ENCODE measurements at places on chromosomes 7 and 10.

DNA sequence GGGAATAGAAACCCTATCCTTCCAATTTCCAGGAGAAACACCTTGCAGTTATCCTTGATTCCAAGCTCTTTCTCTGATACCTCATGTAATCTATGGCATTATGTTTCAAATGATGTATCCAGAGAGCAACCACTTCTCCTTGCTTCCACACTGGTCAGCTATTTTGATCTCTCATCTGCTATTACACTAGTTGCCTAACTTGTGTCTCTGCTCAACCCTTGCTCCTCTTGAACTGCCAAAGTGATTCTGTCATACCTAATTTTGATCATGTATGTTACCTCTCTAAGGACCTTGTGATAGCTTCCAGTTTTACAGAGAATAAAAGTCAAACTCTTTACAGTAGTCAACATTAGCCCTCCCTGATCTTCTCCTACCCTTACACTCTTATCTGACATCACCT is 90.4 kb downstream of the KCND2 start:
- DNase-seq, result no peak

- DNase-seq, result no peak
These were observed 122.6 kb downstream of the MICU1 start for GRCh38 chr10:72503241-72503640.

GRCh38 chr10:110995301-110995700 is 75.9 kb downstream of the SHOC2 start:
- DNase-seq, result no peak

DNA sequence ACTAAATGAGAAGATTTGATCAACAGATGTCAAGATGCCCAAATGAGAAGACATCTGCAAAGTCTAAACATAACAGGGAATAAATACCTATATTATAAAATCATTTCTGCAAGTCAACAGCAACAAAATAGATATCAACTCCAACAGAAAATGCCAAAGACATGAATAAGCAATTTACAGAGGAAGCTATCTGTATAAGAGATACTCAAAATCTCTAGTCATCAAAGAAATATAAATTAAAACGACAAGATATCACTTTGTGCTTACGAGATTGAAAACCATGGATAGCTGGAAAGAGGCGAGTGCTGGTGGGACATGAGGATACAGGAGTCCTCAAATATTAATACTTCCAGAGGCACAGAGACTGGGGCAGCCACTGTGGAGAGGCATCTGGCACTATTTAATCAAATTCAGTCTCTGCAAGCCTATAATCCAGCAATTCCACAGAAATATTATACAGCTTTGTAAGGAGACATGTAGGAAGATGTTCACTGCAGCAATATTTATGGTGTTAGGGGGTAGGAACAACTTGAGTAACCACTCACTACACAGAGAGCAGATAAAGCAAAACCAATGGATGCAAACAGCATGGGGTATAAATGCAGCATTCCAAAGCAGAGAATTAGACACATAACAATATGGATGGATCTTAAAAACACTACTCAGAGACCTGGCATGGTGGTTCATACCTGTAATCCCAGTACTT is 4.8 kb downstream of the DNMBP start:
- peak; percentile 21 for DNase-seq

DNA sequence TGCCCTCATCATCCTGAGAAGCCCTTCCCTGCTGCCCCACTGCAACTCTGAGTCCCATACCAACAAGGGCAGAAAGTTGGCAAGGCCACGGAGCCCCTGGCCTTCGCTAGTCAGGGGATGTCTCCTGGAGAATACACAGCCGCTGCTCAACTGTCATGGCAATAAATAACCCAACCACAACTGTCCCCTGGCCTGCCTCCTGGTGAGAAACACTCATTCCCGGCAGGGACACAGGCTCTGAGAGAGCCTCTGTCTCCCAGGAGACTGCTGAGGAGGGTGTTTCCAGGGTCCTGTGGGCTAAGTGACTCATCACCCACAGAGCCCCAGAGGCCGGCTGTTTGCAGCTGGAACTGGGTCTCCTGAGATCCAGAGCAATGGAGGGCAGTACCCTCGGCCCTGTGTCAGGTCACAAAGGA is 354.1 kb downstream of the TNS3 start:
- DNase-seq, result no peak

DNA sequence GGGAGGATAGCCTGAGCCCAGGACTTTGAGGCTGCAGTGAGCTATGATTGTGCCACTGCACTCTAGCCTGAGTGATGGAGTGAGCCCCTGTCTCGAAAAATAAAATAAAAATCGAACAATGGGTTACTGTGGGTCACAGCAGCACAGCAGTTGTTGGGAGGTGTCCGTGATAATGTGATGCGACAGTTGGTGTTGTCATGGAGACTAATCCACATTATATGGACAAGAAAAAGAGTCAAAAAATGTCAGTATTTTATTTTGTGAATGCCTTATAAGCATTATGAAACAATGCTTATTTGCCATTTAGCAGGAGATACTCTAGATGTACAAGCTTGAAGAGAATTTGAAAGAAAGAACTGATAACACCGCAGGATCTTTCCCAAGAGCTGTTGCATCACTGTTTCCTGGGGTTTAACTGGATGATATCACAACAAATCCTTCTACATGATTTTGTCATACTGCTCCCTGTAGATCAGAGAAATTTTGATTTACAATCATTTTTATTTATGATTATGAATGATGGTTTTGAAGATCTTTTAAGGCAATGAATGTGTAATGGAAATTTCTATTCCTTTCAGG is 195.4 kb downstream of the BAMBI start:
- DNase-seq, result no peak

DNA sequence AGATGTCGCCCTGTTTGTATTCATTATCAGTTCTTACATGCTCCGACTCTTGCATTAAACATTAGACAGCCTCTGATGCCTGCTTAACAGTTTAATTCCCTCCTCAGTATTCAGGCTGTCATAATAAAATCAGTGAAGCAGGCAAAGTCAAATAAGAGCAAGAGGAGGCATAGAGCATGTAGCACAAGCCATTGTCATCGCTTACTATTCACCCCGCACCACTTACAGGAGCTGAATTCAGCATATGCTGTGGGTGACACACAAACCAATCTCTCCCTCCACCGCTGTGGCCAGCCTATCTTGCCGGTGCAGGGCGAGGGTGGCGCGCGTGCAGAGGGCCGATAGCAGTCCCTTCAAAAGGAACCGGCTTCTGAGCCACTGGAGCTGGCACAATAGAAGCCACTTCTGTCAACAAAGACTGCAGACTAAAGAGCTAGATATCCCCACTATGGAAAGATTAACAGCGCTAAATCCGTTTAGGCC is 433.2 kb upstream of the MGMT start:
- DNase-seq, result no peak

- DNase-seq, result peak; percentile 32
These were observed 14.6 kb downstream of the PALS2 start for GRCh38 chr7:24587853-24588252.

DNA sequence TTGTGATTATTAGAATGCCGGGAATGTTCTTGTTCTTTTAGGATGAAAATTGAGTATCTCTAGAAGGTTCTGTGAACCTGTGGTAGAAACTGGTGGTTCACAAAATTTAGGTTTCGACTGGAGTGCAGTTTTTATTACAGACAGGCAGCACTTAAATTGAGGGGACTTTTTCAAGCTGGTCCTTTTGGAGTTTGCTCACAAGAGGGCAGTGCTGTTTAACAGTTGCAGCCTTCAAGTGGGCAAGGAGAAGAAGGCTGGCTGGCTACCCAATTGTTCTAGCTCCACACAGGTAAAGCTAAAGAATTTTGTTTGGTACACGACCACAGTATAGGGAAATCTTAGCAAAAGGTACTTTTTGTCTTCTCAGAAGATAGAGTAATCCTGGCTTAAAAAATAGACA is 233.6 kb downstream of the SNX13 start:
- peak; percentile 80 for DNase-seq

GRCh38 chr10:96017191-96017687 is 26.1 kb upstream of the CCNJ start:
- peak; percentile 80 for DNase-seq

Data from dermis blood vessel endothelial cell (primary cell).